Central memory CD8-positive, alpha-beta T cell (primary cell): ENCODE measurements at places on chromosomes 1 and 21.

GRCh38 chr1:245774196-245774595, 619.4 kb downstream of the KIF26B start:
- no peak for DNase-seq

- no peak for DNase-seq
Measured at GRCh38 chr1:48718705-48719104, 58.0 kb downstream of the BEND5 start.

DNA sequence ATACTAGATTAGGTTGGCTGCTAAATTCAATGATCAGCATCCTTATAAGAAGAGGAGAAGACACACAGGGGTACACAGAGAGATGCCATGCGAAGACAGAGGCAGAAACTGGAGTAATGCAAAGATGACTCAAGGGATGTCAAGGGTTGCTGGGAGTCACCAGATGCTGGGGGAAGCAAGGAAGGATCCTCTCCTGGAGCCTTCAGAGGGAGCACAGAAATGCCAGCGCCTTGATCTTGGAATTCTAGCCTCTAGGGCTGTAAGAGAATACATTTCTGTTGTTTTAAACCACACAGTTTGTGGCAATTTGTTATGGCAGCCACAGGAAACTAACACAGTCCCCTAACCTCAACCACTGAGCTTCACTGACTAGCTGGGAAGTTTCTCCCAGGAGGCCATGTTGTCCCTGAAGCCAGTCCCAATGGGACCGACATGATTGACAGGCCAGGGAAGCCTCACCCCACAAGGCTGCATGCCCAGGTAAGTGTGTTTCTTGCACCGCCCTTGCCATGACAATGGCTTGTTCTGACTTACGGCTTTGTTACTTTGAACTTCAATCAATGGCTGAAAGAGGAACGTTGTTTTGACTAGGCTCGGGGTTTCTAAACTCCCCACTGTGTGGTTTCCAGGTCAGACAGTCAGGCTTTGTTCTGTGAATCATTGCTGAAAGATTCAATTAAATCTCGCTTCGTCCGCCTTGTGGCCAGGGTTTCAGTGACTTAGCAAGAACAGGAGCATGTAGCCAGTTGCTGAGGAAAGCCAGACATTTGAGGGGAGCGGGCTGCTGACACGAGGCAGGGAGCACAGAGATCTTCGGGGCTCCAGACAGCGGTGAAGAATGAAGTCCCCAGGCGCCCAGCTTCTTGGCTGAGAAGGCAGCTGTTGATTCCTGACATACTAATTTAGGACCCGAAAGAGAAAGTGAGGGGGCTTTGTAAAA, 62.3 kb downstream of the RUNX1 start:
- DNase-seq = peak; percentile 54

- no peak for DNase-seq
Measured at GRCh38 chr21:38951095-38951730, 145.5 kb downstream of the ETS2 start.

DNA sequence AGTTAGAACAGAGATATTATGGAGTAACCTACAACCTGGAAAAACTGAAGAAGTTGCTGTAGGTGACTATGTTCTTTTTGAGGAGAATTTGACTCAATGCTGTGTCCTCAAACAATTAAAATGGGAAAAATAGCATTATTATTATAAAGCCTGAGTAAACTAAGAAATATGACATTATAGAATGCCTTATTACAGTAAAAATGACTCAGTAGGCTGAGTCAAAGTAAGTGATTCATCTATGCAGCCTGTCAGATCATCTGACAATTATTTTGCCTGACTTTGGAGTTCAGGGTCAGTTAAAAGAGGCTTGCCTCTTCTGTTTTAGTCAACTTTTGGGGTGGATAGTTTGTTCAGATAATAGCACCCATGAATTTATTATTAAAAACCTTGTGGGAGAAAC, 150.8 kb upstream of the PTGFR start:
- no peak for DNase-seq

GRCh38 chr21:17003763-17004373, 509.0 kb upstream of the CXADR start:
- no peak for DNase-seq

DNA sequence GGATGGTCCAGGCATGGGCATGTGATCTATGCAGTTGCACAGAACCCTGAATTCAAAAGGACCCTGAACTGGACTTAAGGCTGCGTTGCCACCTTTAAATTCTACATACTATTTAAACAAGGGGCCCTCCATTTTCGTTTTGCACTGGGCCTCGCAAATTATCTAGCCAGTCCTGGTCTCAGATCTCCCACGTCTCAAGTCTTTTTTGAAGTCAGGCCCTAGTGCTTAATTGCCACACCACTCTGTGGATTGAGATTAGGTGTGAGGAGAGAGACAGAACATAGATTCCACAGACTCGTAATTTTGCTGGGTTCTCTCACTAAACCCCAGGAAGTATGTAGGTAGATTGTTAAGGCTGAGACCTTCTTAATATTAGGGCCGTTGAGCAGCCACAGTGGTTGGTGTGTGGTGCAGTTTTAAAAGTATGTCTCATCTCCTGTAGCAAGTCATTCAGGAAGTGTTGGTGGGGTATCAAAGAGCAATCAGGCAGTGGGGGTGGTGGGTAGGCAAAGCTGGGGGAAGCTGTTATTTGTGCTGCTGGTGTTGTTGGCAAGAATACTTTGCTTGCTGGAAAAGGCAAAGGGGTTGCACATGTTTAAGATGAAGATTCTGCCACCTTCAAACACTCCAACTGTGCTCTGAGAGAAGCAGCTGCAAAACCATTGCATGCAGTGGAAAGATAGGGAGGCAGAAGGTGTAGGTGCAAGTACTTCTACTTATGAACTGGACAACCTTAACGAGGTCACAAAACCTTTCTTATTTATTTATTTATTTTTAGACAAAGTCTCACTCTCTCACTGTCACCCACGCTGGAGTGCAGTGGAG, 11.2 kb downstream of the CD84 start:
- DNase-seq = peak; percentile 68

DNA sequence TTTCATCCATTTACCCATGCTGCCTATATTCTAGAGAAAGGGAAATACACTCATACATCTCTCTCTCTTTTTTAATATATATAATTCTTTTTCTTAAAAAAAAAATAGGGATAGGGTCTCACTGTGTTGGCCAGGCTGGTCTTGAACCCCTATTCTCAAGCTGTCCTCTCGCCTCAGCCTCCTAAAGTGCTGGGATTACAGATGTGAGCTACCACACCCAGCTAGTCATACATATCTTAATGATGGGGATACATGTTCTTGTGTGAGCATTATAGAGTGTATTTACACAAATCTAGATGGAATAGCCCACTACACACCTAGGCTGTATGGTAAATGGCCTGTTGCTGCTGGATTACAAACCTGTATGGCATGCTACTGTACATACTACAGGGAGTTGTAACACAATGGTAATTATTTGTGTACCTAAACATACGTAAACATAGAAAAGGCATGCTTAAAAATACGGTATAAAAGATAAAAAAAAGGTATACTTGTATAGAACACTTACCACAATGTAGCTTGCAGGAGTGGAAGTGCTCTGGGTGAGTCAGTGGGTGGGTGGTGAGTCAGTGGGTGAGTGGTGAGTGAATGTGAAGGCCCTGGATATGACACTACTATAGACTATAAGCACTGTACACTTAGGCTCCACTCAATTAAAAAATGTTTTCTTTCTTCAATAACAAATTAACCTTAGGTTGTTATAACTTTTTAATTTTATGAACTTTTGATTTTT, 72.9 kb downstream of the IVNS1ABP start:
- no peak for DNase-seq

DNA sequence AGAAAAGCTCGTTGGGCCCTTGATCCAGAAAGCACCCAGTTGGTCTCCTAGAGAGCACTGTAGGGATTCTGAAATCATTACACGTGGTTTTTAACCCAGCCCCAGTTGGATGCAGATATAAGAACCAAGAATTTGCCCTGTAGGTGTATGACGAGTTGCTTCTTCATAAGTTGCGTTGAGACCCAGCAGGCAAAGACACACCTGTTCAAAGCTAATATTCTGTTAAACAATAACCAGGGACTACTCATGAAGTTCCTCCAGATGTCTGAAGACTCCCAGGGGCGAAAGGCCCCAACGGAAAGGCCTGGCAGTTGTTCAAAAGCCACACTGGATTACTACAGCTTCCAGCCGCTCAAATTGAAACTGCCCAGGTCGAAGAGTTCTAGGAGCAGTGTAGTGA, 88.6 kb upstream of the HNRNPU start:
- no peak for DNase-seq

DNA sequence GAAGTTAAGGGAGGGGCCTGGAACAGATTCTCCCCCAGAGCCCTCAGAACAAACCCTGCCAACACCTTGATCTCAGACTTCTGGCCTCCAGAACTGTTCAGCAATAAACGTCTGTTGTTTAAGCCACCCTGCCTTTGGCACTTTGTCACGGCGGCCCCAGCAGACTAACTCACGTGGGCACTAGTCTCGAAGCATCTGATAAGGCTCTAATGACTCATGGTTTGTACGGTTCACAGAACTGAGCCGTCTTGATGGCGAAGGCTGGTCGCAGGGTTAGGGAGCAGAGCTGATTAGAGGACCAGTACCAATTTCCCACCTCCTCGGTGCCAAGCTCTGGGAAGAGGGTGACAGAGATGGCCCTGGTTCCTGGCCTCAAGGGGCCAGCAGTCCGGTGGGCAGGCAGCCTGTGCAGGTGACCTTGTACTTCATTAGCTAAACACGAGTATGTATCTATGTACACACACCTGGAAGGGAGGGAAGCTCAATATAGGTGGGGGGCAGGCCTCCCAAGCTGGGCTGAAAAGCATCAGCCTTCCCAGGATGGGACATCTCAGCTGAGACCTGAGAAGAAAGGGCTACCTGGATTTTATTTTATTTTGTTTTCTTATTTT, 112.8 kb downstream of the MRPS6 start:
- no peak for DNase-seq

- DNase-seq = no peak
Measured at GRCh38 chr1:173532237-173532636, 55.1 kb downstream of the PRDX6 start.

- no peak for DNase-seq
Measured at GRCh38 chr1:115288591-115289198, 49.4 kb downstream of the NGF start.

- no peak for DNase-seq
Measured at GRCh38 chr1:17723684-17724083, 31.4 kb upstream of the ACTL8 start.

- DNase-seq = no peak
Measured at GRCh38 chr1:192696082-192696481, 60.1 kb downstream of the RGS13 start.

DNA sequence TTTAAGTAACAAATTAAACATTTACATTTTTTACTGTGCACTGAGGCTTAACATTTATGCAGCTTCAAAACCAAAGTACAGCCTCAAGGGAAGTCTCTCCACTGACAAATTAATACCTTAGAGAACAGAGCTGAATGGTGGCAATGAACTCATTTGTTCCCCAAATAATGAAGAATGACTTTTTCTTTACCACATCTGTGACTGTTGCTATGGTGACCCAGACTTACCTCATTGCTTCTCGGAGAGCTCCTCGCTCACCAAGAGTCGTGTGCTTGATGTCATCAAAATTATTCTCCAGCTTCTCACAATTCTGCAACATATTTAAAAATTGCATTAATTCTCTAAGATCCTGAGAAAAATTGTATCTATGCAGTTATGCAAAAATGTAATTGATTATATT, 92.9 kb downstream of the DPYD start:
- no peak for DNase-seq

DNA sequence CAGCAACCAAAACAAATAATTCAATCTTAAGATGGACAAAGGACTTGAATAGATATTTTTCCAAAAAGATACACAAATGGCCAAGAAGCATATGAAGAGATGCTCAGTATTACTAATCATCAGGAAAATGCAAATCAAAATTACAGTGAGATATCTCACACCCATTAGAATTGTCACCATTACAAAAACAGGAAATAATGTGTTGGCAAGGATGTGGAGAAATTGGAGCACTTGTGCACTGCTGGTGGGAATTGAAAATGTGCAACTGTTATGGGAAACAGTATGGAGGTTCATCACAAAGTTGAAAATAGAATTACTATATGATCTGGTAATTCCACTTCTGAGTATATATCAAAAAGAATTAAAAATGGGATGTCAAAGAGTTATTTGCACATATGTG, 83.2 kb downstream of the SH3GLB1 start:
- no peak for DNase-seq

DNA sequence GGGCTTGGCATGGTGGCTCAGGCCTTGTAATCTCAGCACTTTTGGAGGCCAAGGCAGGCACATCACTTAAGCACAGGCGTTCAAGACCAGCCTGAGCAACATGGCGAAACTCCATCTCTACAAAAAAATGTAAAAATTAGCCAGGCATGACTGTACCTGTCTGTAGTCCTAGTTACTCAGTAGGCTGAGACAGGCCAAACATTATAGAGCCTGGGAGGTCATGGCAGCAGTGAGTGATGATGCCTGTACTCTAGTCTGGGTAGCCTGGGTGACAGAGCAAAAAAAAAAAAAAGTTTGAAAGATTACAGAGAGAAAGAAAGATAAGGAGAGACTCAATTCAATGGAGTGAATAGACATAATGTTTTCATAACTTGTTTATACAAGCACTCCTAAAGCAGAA, 556.5 kb upstream of the BRINP3 start:
- DNase-seq = no peak

DNA sequence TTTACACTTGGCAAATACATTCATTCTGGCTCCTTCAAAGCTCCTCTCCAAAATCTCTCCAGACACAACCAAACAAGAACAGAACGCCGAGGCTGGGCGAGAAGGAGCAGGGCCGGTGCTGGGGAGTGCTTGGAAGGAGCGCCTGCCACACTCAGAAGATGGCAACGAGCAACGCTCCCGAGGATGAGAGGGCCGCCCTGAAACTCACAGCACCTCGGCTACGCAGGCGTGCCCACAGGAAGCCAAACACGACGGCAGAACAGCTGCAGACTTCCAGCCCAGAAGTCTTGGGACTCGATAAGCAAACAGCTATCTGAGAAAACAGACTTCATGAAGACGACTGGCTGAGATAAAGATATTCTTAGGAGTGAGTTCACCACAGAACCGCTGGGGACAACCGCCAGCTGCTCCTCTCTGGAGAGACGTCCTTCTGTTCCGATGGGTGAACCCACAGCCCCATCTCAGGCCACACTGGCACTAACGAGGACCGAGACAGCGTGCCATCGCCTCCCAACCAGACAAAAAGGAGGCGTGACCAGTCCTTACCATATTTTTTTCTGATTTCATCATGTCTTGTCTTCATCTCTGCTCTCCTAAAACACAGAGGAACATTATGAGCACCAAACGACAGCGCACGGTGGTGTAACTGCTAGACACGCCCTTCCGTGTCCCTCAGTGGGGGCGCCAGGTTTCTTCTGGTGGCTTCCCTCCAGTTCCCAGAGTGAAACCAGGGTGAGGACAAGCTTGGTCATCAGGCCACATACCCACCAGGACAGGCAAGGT, 18.6 kb downstream of the PTTG1IP start:
- no peak for DNase-seq

- DNase-seq = no peak
Measured at GRCh38 chr1:23149114-23149513, 19.5 kb downstream of the LUZP1 start.
